Testis (tissue), 5 donors: ENCODE measurements at places on chromosomes 1 and 21. TPM values are rescaled to one million over a fixed set of nuclear protein-coding genes. Genes with fewer than 3 reads are reported as not detected.

Gene C1QTNF12
- polyA plus RNA-seq = 2.7 TPM

Gene SEC22B
- polyA plus RNA-seq = 19.2 TPM

Gene MYBPH
- 2.9 TPM for polyA plus RNA-seq

Gene CYP4Z1
- 1.0 TPM for polyA plus RNA-seq

Gene S100B
- 7.1 TPM for polyA plus RNA-seq

Gene EVA1B
- 9.6 TPM for polyA plus RNA-seq

Gene CRTC2
- polyA plus RNA-seq = 49.1 TPM

Gene FAM163A
- polyA plus RNA-seq = 6.6 TPM

Gene RGL1
- 34.3 TPM for polyA plus RNA-seq

Gene LRIF1
- polyA plus RNA-seq = 31.4 TPM

Gene CFAP141
- 38.3 TPM for polyA plus RNA-seq

Gene AMIGO1
- polyA plus RNA-seq = 6.7 TPM

Gene BNIPL
- 5.0 TPM for polyA plus RNA-seq

Gene DNAJC28
- polyA plus RNA-seq = 9.3 TPM

Gene ACTL8
- polyA plus RNA-seq = 12.8 TPM

Gene FLG2
- polyA plus RNA-seq = 0.03 TPM

Gene LYPD8
- 0.91 TPM for polyA plus RNA-seq

Gene IL10
- 3.5 TPM for polyA plus RNA-seq
